NCI-H2081 (cell line): ENCODE measurements at places on chromosomes 12 and 14.

DNA sequence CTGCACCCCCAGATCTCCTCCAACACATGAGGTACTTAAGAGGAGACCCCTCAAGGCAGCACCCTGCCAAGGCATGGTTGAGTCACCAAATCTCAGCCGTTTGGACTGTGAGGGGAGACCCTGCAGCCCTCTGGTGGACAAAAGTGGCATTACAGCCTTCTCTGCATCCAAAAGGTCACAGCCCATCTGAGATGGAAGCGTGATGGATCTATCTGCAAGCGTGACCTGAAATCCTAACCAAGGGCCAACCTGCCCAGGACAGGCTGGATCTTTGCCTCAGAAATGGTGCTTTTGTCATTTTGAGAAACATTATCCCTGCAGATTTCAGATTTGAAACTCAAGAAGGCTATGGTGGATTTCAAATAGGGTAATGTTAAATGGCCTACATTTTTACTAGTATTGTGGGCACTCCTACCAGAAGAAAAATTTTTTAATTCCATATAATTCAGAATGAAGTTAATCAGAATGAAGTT lies 23.7 kb upstream of the DHRS4 start:
- DNase-seq = peak; percentile 71

- no peak for DNase-seq
These were observed 3.7 kb downstream of the MAX start for GRCh38 chr14:65098586-65098985.

DNA sequence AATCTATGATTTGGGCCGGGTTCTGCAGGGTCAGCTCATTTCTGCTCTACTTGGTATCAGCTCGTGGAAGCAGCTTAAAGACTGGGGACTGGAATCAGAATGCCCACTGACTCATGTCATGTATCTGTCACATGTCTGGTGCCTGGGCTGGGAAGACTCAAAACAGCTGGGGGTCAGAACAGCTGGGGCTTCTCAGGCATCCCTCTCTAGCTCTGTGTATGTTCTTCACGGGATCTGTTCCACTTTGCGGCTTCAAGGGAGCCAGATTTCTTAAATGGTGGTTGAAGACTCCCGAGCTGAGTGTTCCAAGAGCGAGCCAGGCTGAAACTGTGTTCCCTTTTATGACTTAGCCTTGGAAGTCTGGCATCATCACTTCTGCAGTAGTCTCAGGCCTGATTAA lies 11.9 kb downstream of the AEBP2 start:
- DNase-seq = no peak

DNA sequence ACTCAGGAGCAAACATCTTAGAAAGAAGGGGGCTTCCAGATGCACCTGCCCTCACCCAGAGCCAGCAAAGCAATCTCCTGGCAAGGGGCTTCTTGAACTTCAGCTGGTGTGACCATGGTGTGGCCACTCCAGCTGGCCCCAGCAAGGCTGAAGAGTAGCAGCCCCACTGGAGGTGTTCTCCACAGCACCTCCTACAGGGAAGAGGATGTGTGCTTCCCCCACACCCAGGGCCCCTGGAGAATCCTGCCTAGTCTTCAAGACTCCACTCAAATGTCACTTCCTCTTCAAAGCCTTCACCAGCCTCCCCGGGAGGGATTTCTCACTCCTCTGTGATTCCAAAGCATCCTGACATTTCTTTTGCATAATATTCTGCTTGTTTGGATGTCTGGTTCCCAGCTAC lies 8.5 kb downstream of the RAB15 start:
- DNase-seq = no peak

DNA sequence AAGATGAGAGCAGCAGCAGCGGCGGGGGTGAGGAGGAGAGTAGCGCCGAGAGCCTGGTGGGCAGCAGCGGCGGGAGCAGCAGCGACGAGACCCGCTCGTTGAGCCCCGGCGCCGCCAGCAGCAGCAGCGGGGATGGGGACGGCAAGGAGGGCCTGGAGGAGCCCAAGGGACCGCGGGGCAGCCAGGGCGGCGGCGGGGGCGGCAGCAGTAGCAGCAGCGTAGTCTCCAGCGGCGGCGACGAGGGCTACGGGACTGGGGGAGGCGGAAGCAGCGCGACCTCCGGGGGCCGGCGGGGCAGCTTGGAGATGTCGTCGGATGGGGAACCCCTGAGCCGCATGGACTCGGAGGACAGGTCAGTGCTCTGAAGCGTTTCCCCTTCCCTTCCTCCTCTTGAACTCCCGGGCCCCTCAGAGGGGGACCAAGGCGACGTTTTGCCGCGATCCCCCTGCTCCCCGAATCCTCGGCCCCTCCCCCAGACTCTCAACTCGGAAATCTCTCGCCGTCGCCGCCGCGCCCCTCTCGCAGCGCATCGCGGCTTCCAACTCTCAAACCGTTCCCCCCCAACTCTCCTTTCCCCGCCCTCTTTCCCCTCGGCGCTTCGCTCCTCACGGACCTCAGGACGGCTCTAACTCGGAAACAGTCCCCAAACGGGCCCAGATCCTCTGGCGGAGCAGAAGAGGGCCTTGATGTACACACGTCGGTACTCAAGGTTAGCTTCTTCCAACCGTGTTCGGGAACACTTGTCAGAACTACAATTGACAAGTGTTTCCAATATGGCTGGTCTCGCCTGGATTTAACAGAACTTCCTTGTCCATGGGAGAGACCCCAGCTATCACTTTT lies 947 bp downstream of the AEBP2 start:
- DNase-seq = peak; percentile 46

DNA sequence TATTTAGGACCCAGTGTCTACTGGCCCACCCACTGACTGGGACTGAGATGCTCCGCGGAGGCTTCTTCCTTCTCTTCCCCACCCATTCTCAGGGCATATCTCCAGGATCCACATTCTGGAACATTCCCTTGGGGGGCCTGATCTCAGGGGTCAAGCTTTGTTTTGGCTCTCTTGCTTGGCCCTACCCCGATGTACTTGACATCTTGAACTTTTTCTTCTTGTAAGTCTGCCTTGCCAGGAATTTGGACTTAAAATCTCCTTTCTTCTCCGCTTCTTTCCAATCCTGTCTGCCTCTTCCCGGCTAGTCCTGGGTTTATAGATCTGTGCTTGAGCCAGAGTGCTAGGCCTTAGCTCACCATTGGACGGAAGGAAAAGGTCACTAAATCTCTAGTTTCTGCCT lies 22.1 kb downstream of the DACT1 start:
- DNase-seq = no peak

- DNase-seq = peak; percentile 79
These were observed 72.9 kb downstream of the MIPOL1 start for GRCh38 chr14:37270629-37271028.

- DNase-seq = no peak
These were observed 37.5 kb downstream of the SLC38A4 start for GRCh38 chr12:46788072-46788887.

DNA sequence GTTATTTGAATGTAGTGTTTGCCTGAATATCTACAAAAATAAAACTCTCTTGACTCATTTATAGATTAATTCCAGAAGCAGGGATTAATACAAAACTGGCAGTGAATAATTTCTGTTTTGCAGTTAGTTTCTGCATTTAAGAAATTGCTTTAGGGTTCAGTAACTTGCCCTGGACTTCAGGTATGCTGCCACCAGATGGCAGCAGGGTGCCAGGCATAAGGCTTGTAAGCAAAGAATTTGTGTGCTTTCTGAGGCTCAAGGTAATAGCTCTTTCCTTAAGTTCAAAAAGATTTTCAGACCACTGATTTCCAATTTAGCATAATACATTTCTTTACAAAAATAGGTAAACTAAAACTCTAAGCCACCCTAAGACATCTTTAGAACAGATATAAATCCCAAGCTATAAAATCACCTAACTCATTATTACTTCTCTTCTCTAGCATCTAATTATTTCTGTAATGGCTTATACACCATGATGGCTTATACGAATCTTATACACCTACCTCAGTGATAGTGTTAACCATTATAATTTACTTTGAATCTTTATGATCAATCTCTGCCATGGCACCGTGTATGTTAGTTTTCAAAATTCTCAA lies 398.3 kb downstream of the APAF1 start:
- peak; percentile 53 for DNase-seq

GRCh38 chr14:24351517-24351916 lies 11.7 kb upstream of the RIPK3 start:
- no peak for DNase-seq

- DNase-seq = no peak
These were observed 8.5 kb downstream of the FOXG1 start for GRCh38 chr14:28774764-28775735.

- no peak for DNase-seq
These were observed 6.0 kb downstream of the FBXW8 start for GRCh38 chr12:116916714-116917114.

GRCh38 chr14:67377916-67378315 lies 17.8 kb downstream of the EIF2S1 start:
- DNase-seq = no peak

GRCh38 chr14:57136669-57137328 lies 131.9 kb downstream of the EXOC5 start:
- DNase-seq = peak; percentile 55

GRCh38 chr12:57845478-57846284 lies 848 bp downstream of the CTDSP2 start:
- peak; percentile 44 for DNase-seq

GRCh38 chr12:32467959-32468863 lies 68.9 kb downstream of the FGD4 start:
- DNase-seq = no peak

DNA sequence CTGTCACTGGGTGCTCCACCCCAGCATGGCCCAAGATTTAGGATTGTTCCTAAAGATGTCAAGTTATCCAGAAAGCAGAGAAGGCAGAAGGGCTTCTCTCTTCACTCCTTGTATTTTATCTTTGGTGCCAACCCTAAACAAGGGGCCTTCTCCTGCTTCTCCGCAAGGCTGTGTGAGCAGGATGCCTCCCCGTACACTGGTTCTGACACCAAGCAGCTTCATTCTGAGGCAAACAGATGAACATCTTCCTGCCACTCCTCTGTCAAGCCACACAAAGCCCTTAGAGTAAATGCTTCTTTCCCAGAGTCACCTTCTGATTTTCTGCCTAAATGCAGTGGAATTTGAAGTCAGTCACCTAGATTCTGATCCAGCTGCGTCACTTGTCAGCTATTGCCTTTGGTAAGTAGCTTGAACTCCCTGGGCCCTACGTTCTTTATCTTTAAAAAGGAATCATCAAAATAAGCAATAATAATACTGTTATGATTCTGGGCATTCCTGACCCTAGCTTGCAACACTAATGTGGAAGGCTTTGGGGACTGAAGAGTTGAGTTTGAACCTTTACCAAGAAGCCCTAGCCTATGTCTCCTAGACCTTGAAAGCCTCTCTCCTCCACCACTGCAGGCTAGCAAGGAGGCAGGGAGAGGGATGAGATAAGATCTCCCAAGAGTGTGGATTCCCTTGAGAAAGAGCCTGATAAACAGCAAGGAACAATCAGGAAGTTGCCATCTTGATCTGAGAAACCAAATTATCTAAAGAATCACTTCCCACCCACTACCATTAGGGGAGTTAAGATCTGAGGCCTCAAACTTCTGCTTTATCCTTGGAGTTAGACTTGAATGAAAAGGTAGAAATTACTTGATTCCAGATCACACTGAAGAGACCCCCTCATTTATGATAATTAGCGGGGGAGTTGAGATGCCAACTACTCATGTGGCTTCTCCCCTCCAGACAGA lies 5.7 kb downstream of the KRT73 start:
- DNase-seq = no peak

- DNase-seq = no peak
These were observed 72.7 kb upstream of the FUT8 start for GRCh38 chr14:65339866-65340265.

DNA sequence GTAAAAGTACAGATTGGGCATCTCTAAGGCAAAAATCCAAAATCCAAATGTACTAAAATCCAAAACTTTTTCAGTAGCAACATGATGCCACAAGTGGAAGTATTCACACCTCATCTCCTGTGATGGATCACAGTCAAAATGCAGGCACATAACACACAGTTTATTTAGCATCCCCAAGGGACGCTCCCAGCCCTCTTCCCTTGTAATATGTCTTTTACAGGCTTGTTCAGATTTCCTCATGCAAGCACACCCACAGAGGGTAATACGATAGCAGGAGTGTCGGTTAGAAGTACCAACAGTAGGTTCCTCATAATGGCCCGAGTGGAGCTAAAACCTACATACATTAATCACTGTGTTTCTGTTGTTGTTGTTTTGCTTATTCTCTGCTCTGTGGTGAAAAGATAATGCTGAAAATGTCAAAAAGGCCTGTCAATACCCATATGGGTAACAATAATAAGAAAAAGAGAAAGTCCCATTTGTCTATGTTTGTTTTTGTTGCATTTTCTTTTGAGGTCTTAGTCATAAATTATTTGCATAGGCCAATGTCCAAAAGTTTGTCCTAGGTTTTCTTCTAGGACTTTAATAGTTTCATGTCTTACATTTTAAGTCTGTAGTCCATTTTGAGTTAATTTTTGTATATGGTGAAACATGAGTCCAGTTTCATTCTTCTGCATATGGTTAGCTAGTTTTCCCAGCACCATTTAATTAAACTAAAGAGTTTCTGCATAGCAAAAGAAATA lies 133.1 kb downstream of the LRIG3 start:
- peak; percentile 20 for DNase-seq

DNA sequence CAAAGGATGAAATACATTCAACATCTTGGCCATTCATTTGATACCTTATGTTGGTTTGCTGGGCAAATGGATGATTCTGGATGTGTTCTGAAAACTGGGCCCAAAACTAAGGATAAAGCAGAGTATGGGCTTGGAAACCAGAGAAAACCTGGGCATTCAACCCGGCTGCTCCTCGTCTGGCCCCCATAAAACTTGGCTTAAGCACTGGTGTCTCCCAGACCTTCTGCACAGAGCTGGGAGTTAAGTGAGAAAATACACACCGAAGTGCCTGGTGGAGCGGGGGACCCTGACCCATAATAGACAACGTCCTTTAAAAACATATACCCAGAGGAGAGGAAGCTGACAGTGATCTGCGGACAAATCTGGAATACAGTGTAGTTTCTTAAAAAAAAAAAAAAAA lies 112.5 kb downstream of the FOXN3 start:
- no peak for DNase-seq

DNA sequence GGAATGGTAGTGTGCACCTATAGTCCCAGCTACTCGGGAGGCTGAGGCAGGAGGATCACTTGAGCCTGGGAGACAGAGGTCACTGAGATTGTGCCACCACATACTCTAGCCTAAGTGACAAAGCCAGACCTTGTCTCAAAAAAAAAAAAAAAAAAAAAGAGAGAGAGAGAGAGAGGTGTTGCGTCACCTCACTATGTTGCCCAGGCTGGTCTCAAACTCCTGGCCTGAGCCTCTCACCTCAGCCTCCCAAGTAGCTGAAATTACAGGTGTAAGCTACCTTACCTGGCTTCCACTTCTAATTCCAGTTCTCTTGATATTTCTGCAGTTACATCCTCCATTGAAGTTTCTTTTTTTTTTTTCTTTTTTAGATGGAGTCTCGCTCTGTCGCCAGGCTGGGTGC lies 94.3 kb downstream of the PRICKLE1 start:
- DNase-seq = no peak

- no peak for DNase-seq
These were observed 106.4 kb upstream of the SYT10 start for GRCh38 chr12:33546004-33546403.

DNA sequence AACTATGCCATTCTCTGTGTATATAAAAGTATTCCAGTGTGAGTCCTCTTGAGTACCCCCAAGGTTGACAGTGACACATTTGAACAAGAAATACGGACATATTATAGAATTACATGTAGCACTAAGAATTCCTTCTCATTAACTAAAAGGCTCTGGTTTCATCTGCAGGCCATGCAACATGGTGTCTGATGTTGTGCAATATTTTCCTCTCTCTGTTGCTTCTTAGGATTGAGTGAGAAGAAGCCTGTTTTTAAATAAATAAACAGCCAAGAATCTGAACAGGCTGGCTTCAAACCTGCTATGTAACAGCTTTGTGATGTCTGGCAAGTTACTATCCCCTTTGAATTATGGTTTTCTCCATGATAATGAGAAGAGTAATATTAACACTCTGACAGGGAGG lies 22.2 kb upstream of the CCER1 start:
- DNase-seq = no peak
